ENCODE measurements at places on chromosomes 2 and 18.
A peak's percentile ranks its signal among the peaks of the same experiment; 100 is the strongest.

- DNase-seq, result no peak
These were observed 24.2 kb downstream of the ZAP70 start for GRCh38 chr2:97737421-97738178.

DNA sequence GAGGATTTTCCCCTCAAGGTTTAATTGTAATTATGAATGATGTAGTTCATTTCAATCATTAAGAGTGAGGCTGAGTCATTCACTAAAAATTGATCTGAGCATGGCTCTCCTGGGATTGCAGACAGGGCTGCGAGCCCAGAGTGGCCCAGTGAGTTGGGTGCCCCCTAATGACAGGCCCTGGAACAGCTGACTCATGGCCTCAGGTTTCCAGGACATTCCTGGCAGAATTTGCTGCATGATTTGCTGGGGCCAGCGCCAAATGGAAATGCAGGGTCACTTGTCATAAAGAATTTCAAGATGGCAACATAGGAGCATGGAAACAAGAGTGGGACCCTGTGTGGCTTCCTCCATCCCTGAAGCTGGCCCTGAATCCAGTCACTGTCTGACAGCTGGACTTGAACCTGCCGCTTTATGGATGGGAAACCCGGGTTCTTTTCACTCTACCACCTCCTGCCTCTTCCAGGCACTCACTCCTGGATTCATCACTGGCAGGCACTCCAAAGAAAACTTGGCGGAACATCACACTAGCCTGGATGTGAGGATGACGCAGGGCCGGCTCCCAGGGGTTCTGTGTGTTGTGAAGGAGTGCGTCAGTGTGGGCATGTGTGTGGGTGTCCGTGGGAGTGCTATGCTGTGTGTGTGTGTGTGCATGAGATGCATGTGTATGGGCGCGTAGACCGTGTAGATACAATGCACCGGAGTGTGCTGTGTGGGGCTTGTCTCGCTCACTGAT, 15.2 kb downstream of the OTOF start:
- DNase-seq, result no peak

DNA sequence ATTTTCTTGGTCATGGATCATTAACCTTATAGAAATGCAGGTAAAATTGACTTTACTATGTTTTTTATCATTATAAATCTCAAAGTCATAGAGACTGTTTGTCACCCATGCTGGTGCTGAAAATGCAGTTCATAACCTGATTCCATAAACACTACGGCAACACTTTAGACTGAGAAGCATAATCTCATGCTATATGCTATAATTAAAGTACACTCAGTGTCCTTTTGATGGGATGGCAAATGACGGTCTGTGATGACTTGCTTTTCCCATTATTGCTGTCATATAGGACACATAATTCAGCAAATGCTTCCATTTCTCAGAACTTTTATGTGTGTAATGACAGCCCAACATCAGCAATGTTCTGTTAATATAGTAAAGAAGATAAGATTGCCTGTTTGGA, 162.9 kb downstream of the CD226 start:
- no peak for DNase-seq

- no peak for DNase-seq
These were observed 465.6 kb upstream of the TRIB2 start for GRCh38 chr2:12251121-12251520.

- no peak for DNase-seq
These were observed 50.6 kb upstream of the YWHAQ start for GRCh38 chr2:9681427-9681817.

GRCh38 chr2:40534528-40534927, 82.6 kb upstream of the SLC8A1 start:
- no peak for DNase-seq

- no peak for DNase-seq
These were observed 68.2 kb downstream of the HPCAL1 start for GRCh38 chr2:10370895-10371294.

DNA sequence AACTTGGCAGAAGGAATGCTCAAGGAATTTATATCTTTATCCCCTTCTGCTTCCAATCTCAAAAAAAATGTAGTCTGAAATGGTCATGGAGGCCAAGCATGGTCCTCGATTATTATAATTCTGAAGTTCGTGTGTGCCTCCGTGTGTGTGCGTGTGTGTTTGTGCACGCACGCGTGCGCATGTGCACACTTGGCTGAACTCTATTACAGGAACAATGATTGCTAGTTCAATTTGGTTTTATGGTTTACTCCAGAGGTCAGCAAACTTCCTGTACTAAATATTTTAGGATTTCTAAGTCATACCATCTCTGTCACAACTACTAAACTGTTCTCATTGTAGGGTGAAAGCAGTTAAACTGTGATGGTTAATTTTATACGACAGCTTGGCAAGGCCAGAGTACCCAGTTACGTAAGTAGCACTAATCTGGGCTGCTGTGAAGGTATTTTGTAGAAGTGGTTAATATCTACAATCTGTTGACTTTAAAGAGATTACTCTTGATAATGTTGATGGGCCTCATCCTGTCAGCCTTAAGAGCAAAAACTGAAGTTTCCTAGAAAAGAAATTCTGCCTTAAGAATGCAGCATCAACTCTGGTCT, 5.8 kb upstream of the MARCHF7 start:
- no peak for DNase-seq

GRCh38 chr2:38830526-38831159, 45.1 kb downstream of the DHX57 start:
- DNase-seq, result no peak

GRCh38 chr2:242031481-242032019, 162.0 kb downstream of the RTP5 start:
- DNase-seq, result peak; percentile 49

- no peak for DNase-seq
These were observed 408.1 kb downstream of the THSD7B start for GRCh38 chr2:137173463-137173862.

DNA sequence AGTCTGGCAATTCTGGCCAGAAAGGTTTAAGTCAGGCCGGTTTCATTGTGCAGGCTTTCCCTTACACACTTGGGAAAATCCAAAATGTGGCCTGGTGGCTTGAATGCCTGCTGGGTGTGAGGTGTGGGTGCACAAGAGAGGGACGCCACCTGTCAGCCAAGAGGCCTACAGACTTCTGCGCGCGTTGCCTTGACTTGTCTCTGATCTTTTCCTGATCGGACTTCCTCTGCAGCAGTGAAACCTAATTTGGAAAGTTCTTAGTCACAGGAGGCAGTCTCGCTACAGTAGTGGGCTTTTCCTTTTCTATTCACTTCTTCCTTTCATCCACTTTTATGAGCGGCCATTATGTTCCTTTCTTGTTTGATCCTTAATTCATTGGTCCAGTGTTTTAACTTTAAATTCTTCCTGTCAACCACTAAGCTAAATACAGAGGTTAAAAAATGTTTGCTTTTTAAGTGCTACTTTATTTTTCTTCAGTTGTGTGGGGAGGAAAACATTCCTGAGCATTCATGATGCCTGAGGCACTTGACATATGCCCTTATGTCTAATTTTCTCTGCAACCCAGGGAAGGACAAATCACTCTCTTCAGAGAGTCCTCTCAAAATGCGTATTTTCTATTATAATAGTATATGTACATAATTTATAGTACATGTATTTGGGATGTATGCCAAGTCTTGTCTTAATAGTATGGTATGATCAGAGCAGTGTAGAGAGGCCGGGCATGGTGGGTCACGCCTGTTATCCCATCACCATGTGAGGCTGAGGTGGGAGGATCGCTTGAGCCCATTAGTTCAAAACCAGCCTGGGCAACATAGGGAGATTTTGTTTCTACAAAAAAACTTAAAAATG, 128.9 kb downstream of the WDSUB1 start:
- DNase-seq, result peak; percentile 18

- DNase-seq, result no peak
These were observed 1045.8 kb downstream of the CNTNAP5 start for GRCh38 chr2:125070726-125071505.

GRCh38 chr18:47936952-47937351, 6.5 kb upstream of the SMAD2 start:
- DNase-seq, result no peak

DNA sequence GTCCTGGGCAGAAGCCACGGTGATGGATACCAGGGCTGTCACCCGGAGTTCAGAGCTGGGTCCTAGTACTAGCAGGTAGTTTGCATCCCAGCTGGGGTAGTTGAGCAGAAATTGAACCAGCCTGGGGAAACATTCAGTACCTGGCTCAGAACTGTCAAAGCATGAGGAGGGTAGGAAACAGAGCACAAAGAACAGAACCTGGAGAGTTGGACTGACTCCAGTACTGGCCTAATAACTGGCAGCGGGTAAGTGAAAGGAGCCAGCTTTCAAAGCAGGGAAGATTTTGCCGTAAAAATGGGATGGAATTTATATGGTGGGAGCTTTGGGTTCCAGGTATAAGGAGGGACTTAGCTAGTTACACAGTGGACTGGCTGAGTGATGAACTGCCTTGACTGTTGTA, 23.8 kb downstream of the ATG16L1 start:
- no peak for DNase-seq

GRCh38 chr2:128473175-128474035, 154.7 kb upstream of the HS6ST1 start:
- DNase-seq, result peak; percentile 68

DNA sequence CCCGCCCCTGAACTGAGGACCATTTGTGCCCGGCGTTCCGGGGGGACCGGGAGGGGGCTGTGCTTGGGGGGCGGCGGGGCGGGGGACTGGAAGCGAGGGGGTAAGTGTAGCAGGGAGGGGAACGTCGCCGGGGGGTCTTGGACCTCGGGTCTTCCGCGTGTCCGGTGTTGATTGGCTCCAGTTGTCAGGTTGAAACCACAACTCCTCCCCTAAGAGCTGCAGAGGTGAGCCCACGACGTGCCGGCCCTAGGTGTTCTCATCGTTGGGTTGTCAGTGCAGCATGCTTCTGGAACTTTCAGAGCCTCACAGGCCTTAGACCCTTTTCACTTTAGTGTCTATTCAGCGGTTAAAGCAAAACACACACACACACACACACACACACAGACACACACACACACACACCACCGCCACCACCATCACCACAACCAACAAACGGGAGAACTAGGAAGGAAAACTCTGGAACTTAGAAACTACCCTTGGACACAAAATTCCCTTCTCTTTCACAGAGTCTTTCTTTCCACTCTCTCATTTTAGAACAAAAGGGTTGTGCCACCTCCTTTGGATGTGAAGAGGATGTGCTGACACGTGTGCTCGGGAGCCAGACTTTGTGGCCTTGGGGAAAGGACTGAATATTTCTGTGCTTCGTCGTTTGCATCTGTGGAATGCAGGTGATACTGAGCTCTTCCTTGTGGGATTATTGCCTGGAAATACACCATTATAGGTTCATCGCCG, 6.7 kb upstream of the DLX2 start:
- no peak for DNase-seq

GRCh38 chr2:235904585-235904931, 263.6 kb downstream of the GBX2 start:
- DNase-seq, result no peak

- DNase-seq, result no peak
These were observed 123.2 kb downstream of the KCNS3 start for GRCh38 chr2:18001671-18002070.

DNA sequence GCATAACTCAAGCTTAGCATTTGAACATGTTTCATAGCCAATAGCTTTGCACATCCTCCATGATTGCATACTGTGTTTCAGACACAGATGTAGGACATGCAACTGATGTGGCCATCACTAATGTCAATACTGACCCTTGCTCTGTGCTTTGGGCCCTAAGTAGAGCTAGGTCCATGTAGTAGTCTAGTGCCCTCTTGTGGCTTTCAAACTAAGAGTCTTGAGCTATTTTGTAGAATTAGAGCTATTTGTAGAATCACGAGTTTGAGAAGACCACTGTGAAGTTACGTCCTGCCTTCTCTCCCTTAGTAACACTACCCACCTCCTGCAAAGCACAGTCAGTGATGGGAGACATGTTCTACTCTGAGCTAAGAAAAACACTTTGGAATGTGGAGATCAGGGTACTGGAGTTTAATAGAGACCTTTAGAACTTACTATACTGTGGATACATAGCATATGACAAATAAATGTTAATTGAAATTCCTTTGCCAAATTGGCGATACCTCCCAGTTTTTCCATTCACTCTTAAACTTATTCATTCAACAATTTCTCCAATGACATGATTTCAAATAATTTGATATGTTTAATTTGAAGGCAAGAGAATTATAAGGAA, 306.5 kb upstream of the TNP1 start:
- no peak for DNase-seq

DNA sequence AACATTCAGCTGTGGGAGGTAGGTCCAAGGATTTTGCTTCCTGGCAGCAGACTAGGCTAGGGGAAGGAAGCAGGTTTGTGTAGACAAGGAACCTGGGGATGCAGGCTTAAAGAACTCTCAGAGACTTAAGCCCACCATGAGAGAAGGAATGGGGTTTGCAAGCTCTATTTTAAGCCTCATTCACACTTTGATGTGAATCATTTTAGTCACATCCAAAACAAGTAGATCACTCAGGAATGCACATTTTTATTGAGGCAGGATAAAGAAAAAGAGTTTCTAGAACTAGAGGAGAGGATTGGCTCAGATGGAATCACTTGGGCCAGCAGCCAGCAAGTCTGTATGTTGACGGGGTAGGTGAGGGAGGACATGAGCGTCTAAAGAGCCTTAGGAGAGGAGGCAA, 3.3 kb upstream of the NAPG start:
- no peak for DNase-seq

- DNase-seq, result peak; percentile 64
These were observed 88.4 kb upstream of the STK17B start for GRCh38 chr2:196259507-196260481.

- no peak for DNase-seq
These were observed 67.2 kb downstream of the EPHA4 start for GRCh38 chr2:221504905-221505304.

DNA sequence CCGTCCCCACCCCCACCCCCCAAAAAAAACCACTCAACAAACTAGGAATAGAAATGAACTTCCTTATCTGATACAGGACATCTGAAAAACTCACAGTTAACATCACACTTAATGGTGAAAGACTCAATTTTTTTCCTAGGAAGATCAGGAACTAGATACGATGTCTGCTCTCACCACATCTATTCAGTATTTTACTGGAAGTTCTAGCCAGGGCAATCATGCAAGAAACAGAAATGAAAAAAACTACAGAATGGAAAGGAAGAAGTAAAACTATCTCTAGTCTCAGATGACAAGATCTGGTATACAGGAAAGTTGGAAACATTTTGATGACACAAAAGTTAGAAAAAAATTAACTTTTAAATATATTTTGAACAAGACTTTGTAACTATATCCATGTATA, 114.4 kb upstream of the FZD5 start:
- DNase-seq, result no peak

- no peak for DNase-seq
These were observed 239.4 kb upstream of the SKOR2 start for GRCh38 chr18:47490882-47491281.

DNA sequence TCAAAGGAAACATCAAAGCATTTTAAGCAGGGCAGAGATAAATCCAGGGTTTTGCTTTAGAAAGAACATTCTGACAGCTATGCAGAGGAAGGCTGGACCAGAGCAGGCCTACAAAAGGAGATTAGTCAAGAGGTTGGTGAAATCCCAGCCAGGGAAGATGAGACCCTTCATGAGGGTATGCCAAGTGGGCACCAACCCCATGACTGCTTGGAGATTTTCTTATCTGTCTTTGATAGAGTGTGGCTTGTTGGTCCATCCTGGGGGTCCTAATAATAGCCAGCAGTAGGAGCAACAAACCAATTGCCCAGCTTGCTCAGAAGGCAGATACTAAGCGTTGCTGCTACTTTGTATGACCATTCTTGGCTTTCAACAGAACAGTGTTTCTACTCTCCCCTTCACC, 895.4 kb downstream of the EPHA4 start:
- DNase-seq, result no peak

GRCh38 chr2:12291303-12291702, 425.4 kb upstream of the TRIB2 start:
- DNase-seq, result no peak

GRCh38 chr2:73078457-73079411, 7.2 kb upstream of the SFXN5 start:
- DNase-seq, result no peak

- DNase-seq, result no peak
These were observed 32.1 kb downstream of the GLS start for GRCh38 chr2:190912726-190913125.

Measured in stimulated activated CD4-positive, alpha-beta T cell treated with anti-CD3 and anti-CD28 coated beads, Interleukin-15, amount 100 ng/mL, for 24 hours (primary cell).